ENCODE measurements at places on chromosomes 1 and 21.

DNA sequence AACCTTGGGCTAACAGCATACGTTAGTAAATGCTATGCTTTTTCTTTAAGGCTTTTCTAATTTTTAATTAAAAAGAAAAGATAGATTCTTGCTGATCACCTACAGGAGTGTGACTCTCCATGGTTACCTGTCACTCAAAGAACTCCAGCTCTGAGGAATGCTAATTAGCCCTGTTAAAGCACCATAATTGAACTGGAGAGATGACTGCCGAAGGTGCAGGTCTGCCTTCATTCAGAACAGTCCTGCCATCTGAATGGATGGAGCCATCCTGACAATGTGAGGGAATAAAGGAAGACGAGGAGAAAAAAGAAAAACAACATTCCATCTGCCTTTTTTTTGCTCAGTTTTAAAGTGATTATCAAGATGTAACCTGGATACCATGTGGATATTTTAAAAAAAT, 94.6 kb downstream of the ATP6V1G3 start:
- no peak for DNase-seq

- DNase-seq = no peak
Measured at GRCh38 chr1:209613400-209614150, 30.1 kb downstream of the CAMK1G start.

DNA sequence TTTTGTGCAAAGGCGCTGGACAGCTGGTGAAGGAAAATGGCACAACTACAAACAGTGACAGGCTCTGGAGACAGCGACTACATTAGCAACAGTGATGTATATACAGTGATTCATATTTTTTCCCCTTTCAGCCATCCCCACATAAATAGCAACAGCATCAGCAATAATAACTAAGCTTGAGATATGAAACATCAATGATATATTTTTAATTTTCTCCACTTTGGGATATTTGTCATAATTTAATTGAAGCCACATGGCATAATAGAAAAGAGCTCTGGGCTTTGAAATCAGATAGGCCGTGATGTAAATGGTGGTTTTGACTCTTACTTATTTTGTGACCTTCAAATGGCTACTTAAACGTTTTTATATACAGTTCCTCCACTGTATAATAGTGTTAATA, 764.3 kb upstream of the PRMT6 start:
- DNase-seq = no peak

- DNase-seq = no peak
Measured at GRCh38 chr1:12745992-12746323, at the start of gene CFAP107. CFAP107 (plus strand) TSS chr1:12746200; CDS start chr1:12746431, 231 bp downstream.

GRCh38 chr1:174114788-174115448, 44.4 kb upstream of the RABGAP1L start:
- DNase-seq = peak; percentile 30

DNA sequence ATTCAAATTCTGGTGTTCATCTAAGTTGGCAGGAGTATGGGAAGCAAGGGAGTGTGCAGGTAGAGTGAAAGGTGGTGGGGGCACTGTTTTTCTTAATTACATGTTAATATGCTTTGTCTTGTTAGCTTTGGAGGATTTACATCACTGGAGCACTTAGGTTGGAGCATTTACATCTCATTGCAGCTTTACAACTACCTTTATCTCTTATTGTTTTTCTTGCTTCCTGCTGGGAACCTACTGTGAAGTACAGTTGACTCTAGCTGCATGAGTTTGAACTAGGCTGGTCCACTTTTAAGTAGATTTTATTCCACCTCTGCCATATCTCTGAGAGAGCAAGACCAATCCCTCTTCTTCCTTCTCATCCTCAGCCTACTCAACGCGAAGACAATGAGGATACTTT, 554.8 kb upstream of the B3GALT2 start:
- no peak for DNase-seq

GRCh38 chr1:94955767-94956632, 29.1 kb upstream of the CNN3 start:
- DNase-seq = no peak

- DNase-seq = no peak
Measured at GRCh38 chr1:37309574-37309973, 164.8 kb upstream of the ZC3H12A start.

DNA sequence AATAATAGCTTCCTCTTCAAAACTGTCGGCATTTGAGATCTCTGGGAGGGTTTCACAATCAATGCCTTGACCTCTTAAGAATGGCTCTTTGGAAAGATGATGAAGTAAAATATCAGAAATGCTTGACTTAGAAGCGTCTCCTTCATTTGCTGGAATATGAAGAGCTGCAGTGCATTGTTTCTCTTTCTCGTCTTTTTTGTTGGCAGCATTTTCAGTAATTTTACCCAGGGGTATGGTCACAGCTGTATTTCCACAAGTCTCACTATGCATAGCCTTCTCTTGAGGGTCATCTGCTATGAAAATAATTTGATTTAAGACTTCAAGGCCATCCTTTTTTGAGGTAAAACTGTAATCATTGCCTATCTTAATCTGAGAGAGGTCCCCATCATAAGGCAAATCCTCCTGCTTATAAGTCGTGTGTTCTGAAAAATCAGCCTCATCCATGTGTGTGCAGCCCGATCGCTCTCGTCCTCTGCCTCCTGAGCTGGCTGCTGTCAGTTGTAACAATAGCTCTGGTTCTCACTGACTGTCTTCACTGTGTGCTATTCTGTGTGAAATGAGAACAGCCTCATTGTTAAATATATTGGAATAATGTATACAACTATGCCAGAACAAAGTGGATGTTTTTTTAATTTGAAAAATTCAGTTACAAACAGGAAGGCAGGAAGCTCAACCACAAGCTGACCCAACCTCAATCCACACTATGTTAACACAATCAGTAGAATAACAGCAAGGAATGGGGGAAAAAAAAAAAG, 4.5 kb downstream of the AKNAD1 start:
- DNase-seq = no peak

DNA sequence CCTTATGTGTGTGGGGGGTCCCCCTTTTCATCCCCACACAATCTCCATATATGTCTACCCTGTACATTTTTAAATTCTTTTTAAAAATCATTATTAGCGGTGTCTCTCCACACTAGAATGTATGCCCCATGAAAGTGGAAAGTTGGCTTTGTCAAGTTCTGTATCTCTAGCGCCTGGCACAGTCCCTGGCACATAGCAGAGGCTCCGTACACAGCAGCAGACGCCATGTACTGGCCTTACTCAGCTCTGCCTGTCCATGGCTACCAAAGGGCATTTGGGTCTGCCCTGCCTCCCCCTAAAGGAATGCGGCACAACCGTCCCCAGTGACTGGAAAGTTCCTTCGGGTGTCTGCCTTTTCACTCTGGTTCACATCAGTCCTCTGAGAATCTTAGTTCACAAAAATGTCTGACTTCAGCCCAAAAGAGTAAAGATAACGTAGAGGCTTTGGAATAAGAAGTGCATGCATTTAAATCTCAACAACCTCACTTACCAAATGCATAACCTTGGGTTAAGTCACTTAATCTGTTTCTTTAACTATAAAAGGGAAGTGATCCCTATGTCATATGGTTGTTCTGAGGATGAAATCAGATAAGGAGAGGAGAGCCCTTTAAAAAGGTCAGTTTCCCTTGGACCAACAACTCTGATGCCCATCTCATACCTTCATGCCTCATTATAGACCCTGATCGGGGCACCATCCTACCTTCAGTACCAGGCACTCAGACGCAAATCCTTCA, 61.1 kb downstream of the CD46 start:
- no peak for DNase-seq

- no peak for DNase-seq
Measured at GRCh38 chr1:10651793-10652192, 144.7 kb downstream of the CASZ1 start.

DNA sequence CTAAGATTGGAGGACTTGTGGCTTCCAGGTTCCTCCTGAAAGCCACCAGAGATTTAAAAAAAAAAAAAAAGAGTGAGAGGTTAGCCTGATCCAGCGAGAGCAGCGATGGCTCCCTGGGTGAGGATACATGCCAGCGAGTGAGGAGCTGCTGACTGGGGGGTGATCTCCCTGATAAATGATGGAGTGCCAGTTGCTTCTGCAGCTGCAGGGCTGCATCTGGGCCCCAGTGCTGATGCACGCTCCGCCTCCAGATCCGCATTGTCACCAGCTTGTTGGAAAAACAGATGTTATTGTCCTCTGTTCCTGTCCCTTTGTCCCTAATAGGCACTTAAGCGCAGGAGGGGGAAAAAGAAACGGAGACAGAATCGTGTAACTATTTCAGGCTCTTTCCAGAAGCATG, 28.6 kb downstream of the UBIAD1 start:
- DNase-seq = no peak

DNA sequence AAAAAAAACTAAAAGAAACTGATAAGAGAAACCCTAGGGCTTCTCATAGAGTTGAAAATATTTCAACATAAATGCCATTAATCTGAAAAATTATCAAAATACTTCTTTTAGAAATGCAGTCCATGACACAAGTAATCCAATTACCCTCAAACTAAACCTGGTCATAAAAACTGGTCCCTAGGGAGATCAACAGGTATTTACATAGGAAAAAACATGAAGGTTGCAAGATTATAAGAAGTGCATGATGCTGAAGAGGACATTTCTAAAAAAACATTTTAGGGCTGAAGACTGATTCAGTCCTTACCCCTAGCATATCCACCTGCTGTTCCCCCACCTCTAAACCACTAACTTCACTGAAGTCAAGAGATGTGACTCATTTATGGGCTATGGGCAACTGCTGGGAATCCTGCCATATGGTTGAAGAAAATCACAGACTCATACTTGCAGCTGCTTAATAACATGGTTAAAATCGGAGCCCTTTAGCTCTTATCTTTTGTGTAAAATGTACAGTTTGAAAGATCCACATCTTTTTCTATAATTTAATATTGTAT, 131.0 kb upstream of the RUNX1 start:
- DNase-seq = no peak

DNA sequence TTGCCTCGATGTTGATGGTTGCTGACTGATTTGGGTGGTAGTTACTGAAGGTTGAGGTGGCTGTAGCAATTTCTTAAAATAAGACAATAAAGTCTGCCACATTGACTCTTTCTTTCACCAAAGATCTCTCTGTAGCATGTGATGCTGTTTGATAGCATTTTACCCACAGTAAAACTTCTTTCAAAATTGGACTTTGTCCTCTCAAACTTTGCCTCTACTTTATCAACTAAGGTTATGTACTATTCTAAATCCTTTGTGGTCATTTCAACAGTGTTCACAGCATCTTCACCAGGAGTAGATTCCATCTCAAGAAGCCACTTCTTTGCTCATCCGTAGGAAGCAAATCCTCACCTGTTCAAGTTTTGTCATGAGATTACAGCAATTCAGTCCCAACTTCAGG, 93.2 kb downstream of the PHTF1 start:
- no peak for DNase-seq

DNA sequence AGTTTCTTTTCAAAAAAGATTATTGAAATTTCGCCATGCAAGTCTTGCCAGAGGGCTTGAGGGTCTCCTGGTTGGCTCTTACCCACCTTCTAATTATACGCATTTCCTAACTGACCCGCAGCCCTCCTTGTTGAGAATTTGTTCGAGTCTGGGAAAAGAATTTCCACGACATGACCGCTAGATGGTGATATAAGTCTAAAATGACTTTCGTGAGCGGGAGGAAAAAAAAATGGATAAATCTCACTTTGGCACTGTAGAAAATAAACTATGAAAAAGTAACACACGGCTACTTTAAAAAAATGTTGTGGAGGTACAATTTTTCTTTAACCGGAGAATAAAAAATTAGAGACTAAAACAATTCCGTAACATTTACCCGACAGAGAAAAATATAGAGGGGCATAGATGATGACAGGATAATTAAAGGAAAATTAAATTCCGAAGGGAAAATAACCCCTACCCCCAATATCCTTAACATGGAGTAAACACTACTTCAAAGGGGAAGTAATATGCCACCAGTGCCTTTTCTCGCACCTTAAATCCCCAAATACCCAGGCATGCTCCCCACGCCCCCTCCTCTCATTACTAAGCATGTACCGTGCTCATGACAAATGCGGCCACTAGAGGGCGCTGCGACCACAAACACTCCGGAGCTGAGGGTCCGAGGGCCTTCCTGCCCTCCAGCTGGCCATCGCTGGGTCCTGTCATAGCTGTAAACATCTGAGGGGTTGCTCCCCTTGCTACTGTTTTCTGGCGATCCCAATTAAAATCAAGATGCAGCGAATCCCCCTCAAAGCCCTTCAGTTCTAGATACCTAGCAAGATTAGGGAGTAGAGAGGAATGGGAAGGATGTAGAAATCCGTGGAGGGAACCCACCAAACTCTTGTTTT, 266.9 kb downstream of the ASTN1 start:
- DNase-seq = no peak

DNA sequence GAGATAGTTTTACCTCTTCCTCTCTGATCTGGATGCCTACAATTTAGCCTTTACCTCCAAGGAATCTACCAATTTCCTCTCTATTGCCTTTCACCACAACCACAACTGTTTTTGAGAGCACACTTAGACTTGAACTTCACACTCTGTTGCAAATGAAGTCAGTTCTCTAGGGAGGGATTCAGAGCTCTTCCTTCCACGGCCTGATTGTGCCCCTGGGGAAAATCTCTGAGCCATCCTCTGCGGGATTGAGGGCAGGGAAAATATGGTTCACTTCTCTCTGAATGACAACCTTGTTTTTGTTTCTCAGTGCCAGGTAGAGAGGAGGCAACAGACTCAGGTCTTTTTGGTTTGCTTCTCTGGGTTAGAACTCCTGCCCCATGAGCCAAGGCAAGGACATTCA, 35.4 kb upstream of the BCL10 start:
- no peak for DNase-seq

GRCh38 chr1:24154215-24154614, 11.3 kb upstream of the IL22RA1 start:
- no peak for DNase-seq

- DNase-seq = no peak
Measured at GRCh38 chr1:18578271-18578670, 52.4 kb upstream of the PAX7 start.

GRCh38 chr21:26946744-26947446, 20.0 kb downstream of the ADAMTS5 start:
- DNase-seq = no peak

DNA sequence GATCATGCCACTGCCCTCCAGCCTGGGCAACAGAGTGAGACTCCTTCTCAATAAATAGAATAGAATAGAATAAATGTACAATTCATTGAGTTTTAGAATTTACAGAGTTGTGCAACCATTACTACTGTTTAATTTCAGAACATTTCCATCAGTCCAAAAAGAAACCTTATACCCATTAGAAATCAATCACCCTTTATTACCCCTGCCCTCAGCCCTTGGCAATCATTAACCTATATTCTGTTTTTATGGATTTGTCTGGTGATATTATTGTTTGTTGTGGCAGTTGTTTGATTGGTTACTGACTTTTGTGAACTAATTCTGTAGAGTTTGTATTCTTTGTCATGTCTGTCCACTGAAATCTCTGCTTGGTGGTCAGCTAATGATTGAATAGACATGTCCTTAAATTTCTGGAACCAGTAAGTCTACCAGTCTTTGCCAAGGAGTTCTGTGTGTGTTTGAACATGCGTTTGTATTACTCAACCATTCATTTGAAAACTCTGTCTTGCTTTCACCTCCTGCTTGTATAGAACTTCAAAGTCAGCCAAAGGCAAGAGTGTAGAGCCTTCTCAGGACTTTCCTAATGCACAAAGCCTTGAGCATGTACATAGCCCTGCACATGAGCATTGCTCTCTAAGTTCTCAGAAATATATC, 208.8 kb downstream of the GPR52 start:
- DNase-seq = no peak
